ENCODE measurements at places on chromosomes 5 and 9. TPM values are rescaled to one million over a fixed set of nuclear protein-coding genes. Genes with fewer than 3 reads are reported as not detected.

The SUSD1 gene
- polyA plus RNA-seq = 34.9 TPM

The LCN2 gene
- 1.3 TPM for polyA plus RNA-seq

The SLC38A9 gene
- 28.9 TPM for polyA plus RNA-seq

The MYMK gene
- not detected for polyA plus RNA-seq

The HMMR gene
- polyA plus RNA-seq = 27.5 TPM

The IL4 gene
- polyA plus RNA-seq = 0.56 TPM

The PCDHA13 gene
- 0.15 TPM for polyA plus RNA-seq

The SPAAR gene
- 2.9 TPM for polyA plus RNA-seq

The TAF1L gene
- polyA plus RNA-seq = 0.08 TPM

The KIF4B gene
- 0.20 TPM for polyA plus RNA-seq

The MZB1 gene
- 0.60 TPM for polyA plus RNA-seq

The NTRK2 gene
- polyA plus RNA-seq = 2.1 TPM

The FIBCD1 gene
- 0.64 TPM for polyA plus RNA-seq

The GAS1 gene
- 20.1 TPM for polyA plus RNA-seq

The PCDH12 gene
- 35.4 TPM for polyA plus RNA-seq

The RAI14 gene
- polyA plus RNA-seq = 50.2 TPM
